ENCODE measurements at places on chromosomes 1 and 21. TPM values are rescaled to one million over a fixed set of nuclear protein-coding genes. Genes with fewer than 3 reads are reported as not detected.

The CHD5 gene
- 0.14 TPM for total RNA-seq

The INSRR gene
- total RNA-seq: not detected

The PTPN22 gene
- 1.3 TPM for total RNA-seq

The SMIM34 gene
- not detected for total RNA-seq

The ATP1A4 gene
- not detected for total RNA-seq

The BCL2L15 gene
- total RNA-seq: 0.14 TPM

The C1QB gene
- total RNA-seq: not detected

The FTCD gene
- total RNA-seq: 2.0 TPM

The LCE3D gene
- not detected for total RNA-seq

The RTCA gene
- 73.9 TPM for total RNA-seq

The TMEM79 gene
- total RNA-seq: 3.2 TPM

The RHD gene
- total RNA-seq: not detected

The FCRL6 gene
- total RNA-seq: not detected

The XCL1 gene
- not detected for total RNA-seq

The TBX19 gene
- 1.1 TPM for total RNA-seq

The TRIM67 gene
- total RNA-seq: 1.1 TPM

The DIO1 gene
- total RNA-seq: not detected

The SPRR2E gene
- not detected for total RNA-seq

The ECE1 gene
- 172 TPM for total RNA-seq

The OR10Z1 gene
- not detected for total RNA-seq

Data from astrocyte (in vitro differentiated cells and primary cell).